ENCODE measurements at places on chromosomes 3 and 15.

- DNase-seq, result no peak
Observed at GRCh38 chr3:51998774-51999173, 3.1 kb upstream of the RPL29 start.

- no peak for DNase-seq
Observed at GRCh38 chr15:36506733-36507356, 72.6 kb upstream of the CDIN1 start.

DNA sequence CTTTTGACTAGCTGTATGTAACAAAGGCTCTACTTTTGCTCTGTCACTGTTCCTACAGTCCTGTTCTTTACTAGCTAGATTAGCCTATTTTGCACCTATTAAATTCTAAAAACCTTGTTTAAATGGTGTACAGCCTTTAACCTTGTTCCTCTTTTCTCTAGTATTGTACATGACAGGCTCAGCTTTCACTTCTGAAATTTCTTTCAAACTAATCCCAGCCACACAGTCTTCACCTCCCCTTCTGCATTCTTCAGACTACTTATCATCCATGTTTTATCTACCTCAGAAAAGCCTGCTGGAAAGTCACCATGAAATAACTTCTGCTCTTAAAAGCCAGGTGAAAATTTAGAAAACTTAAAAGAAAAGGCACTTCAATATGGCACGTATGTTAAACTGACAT is 122.4 kb downstream of the NECTIN3 start:
- DNase-seq, result no peak

DNA sequence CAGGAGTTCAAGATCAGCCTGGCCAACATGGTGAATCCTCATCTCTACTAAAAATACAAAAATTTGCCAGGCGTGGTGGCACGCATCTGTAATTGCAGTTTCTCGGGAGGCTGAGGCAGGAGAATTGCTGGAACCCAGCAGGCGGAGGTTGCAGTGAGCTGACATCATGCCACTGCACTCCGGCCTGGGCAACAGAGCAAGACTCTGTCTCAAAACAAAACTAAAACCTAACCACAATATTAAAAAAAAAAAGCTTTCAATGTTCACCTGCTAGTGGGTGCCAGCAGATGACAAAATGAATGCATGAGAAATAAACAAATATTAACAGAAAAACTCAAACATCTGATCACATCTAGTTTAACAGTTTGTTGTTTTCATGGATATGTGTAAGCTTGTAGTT is 9.0 kb downstream of the SLC24A1 start:
- no peak for DNase-seq

- DNase-seq, result no peak
Observed at GRCh38 chr3:11465744-11466616, 177.7 kb downstream of the VGLL4 start.

GRCh38 chr3:188282871-188283270 is 128.9 kb downstream of the LPP start:
- no peak for DNase-seq

- DNase-seq, result no peak
Observed at GRCh38 chr3:122063908-122064307, 8.7 kb downstream of the CD86 start.
